ENCODE measurements at places on chromosomes 16 and 17.

DNA sequence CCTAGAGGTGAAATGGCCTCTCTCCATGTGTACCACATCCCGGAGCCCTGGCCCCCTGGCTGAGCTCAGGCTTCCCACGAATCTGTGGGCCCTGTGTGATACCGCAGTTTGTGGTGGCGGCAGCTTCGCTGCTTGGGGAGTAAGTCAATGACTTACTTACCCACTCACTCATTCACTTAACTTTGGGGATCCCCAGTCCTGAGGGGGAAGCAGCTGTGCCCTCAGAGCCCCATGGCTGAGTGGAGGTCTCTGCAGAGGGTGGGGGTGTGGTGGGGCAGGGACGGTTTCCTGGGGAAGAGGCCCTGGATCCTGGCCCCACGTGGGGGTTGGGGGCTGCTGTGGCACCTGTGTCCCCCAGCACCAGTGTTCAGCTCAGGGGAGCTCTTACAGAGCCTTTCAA lies 13.2 kb downstream of the KCNJ12 start:
- DNase-seq: no peak

DNA sequence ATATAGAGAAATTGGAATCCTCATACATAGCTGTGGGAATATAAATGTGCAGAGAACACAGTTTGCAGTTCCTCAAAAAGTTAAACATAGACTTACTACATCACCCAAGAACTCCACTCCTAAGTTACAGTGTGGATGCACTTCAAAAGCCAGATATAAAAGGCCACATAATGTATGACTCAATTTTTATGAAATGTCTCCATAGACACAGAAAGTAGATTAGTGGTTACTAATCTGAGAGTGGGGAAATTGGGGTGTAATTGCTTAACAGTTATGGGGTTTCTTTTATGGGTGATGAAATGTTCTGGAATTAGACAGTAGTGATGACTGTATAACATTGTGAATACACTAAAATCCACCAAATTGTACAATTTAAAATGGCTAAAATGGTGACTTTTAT lies 60.9 kb downstream of the CACNG1 start:
- DNase-seq: no peak

- DNase-seq: no peak
Measured at GRCh38 chr17:82065193-82065637, 389 bp downstream of the DUS1L start.

DNA sequence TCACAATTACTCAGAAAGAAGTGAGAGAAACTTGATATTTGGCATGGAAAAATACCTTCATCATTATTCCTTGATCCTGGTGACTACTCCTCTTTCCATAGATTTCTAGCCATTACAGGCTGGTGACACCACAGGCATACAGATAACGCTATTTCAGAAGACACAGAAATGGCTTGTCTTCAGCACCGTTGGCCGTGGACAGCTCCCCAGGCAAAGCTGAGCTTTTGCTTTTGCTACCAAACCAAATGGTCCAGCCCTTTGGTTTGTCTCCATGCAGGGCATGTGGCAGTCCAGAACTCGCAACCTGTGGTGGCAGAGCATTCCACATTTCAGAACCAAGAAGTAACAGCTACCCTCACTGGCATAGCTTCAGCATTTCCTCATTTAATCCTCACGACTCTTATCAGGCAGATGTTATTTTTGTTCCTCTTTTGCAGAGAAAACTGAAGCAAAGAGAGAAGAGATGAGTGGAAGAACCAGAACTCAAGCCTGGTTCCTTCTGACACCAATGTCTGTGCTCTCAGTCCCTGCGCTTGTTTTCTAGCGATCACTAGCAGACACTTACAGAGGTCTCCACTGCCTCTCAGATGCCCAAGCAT lies 55.5 kb downstream of the HS3ST4 start:
- no peak for DNase-seq

- DNase-seq: no peak
Measured at GRCh38 chr17:5044630-5045029, 9.4 kb upstream of the SLC52A1 start.

DNA sequence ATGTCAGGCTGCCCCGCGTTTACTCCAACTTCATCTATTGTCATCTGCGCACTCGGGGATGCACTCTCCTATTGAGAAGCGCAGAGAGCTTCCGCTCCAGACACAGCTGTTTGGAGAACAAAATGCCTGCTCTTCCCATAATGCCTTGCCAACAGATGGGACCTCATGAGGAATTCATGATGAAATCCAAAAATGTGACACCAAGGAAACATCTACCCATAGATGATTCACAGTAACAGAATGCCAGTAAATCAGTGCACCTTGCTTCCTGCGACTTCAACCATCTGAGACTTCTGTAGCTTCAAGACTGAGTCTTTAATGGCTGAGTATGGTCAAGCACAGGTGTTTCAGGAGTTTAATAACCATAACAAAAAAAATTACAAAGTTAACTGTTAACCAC lies 1144.9 kb upstream of the GOT2 start:
- DNase-seq: no peak

GRCh38 chr17:8846768-8847211 lies 20.7 kb downstream of the PIK3R6 start:
- no peak for DNase-seq

- DNase-seq: no peak
Measured at GRCh38 chr16:57146040-57146647, 39.7 kb downstream of the PSME3IP1 start.

- DNase-seq: no peak
Measured at GRCh38 chr16:4011940-4012629, 104.2 kb downstream of the ADCY9 start.

DNA sequence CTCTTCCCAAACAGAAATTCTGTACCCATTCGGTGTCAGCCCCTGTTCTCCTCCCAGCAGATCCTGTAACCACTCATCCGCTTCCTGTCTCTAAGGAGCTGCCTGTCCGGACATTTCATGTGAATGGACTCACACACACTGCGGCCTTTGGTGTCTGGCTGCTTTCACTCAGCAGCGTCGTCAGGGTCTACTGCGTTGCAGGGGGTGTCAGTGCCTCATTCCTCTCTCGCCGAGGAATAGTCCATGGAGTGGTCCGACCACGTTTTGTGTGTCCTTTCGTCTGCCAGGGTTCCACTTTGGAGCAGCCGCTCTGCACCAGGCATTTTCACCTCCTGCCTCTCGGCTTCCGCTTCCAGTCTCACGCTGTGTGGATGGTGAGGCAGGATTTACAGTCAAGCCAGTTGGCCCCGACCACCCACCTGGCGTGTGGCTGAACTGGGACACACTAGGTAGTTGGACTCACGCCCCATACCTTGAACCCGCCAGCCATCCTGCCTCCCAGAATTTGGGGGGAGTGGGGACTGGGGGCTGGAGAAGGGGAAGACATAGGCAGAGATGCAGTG lies 188.2 kb upstream of the CIBAR2 start:
- DNase-seq: no peak

- DNase-seq: no peak
Measured at GRCh38 chr17:61980535-61980934, 52.8 kb upstream of the INTS2 start.

DNA sequence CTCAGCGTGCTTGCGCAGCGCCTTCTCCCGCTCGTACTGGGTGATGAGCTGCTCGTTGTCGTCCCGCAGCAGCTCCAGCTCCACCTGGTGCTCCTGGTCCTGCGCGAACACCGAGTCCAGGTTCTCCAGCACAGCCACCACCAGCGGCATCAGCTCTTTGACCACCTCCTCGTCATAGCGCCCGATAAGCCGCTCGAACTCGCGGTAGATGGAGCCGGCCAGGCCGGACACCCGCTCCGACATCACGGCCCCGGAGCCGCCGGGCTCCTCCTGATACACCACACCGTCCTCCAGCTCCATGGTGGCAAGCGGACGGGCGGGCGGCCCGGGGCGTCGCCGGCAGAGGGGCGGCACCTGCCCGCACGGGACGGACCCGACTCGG lies 320 bp downstream of the SPAG9 start:
- DNase-seq: peak; percentile 52

DNA sequence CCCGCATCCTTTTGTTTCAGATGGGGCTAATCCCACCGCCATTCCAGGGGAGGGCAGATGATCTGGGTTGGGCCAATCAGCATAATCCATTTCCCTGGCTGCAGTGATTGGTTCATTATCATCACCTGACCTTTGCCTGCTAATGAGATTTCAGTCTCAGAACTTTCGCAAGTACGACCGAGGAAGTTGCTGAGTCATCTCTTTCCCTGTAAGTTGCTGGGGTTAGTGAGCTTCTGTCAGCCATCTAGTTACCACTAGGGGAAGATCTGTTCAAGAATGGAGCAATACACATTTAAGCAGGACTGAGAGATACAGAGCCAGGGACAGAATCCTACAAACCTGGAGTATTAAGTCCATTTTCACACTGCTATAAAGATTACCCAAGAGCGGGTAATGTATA lies 65.3 kb upstream of the NUDT7 start:
- DNase-seq: no peak

DNA sequence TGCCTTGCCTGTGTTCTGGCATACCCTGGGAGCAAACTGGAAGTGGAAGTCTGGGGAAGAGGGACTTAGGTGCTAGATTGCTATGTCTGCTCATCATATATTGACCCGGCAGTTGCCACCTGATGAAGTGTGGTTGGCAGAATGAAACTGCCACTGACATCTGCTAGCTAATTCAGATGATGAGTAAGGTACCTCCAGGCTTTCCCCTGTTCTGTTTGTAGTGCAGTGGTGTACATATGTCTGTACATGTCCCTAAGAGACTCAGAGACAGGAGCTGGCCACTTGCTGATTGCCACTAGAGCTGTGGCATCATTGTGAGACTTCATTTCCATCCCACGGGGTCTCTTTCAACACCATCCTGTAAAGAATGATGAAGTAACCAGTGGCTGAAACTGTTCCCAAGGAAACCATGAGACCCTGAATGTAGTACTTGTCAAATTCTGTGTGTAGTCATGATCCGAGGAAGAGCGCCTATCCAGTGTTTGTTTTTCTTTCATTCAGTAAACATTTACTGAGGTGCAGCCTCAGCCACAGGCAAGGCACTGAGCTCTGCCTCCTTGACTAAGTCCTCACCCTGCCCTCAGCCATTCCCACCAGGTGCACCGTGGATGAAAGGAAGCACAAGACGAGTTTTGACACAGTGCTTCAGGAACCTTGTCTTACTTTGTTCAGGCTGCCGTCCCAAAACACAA lies 13.2 kb downstream of the CLUAP1 start:
- DNase-seq: no peak

DNA sequence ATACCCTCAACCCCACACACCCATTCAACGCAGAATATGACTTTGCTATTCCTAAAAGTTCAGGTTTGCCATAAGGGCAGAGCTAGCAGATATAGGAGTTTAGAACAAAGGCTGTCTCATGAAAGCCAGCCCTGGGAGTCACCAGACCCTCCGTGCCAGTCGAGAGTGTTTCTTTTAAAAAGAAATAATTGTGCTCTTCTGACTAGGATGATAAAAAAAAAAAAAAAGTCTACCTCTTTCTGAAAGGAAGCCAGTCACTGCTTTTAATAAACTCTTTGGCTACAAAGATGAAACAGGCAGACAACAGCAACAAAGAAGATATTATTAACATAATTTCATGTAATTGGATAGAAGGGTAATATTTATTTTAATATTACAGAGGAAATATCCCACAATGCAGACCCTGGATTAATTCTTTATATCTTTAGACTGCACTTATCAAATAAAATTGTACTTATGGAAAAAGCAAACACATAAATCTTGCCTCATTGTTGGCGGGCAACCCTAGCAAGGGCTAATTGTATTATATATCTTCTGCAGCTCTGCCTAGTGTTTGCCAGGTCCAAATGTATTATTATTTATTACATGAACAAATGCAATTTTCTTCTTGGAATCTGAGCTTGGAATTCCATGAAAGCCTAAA lies 277.5 kb upstream of the DYNLRB2 start:
- no peak for DNase-seq

DNA sequence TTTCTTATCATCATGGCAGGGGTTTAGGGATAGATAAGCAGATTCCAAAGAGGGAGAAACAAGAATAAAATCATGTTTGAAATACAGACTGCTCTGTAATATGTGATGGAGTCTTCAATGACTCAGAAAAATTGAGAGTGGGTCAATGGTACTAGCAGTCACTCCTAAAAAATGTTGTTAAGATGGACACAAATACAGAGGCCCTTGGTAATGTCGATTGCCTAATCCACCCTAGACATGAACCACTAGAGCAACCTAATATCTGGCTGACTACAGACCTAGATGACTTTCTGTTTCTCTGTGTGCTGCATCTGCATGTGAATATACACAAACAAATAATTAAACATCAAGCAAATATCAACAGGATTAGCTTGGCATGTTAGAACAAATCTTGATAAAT lies 135.8 kb downstream of the CDH8 start:
- no peak for DNase-seq

DNA sequence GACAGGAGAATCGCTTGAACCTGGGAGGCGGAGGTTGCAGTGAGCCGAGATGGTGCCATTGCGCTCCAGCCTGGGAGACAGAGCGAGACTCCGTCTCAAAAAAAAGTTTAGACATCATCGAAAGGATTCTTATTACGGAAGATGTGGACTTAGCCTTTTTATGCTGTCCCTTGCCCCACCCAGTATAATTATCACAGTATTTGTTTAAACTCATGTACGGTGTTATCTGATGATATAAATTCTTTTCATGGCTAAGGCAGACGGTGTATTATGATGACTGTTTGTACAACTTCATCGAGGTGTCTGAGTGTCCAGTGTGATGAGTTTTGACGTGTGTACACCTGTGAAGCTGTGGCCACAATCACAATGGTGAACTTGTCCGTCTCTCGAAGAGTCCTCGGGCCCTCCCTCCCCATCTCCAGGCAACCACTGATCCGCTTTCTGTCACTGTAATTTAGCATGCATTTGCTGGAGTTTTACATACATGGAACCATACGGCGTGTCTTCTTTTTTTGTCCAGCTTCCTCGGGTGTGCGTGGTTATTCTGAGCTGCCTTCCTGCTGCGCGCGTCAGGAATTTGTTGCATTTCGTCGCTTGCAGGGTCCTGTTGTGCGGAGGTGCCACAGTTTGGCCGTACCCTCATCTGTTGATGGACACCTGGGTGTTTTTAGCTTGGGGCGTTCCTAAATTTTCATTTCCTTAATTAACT lies 26.2 kb downstream of the BAIAP2 start:
- DNase-seq: no peak

GRCh38 chr16:82655072-82655714 lies 28.4 kb downstream of the CDH13 start:
- no peak for DNase-seq

GRCh38 chr17:37744633-37744927 lies 279 bp downstream of the HNF1B start:
- no peak for DNase-seq

DNA sequence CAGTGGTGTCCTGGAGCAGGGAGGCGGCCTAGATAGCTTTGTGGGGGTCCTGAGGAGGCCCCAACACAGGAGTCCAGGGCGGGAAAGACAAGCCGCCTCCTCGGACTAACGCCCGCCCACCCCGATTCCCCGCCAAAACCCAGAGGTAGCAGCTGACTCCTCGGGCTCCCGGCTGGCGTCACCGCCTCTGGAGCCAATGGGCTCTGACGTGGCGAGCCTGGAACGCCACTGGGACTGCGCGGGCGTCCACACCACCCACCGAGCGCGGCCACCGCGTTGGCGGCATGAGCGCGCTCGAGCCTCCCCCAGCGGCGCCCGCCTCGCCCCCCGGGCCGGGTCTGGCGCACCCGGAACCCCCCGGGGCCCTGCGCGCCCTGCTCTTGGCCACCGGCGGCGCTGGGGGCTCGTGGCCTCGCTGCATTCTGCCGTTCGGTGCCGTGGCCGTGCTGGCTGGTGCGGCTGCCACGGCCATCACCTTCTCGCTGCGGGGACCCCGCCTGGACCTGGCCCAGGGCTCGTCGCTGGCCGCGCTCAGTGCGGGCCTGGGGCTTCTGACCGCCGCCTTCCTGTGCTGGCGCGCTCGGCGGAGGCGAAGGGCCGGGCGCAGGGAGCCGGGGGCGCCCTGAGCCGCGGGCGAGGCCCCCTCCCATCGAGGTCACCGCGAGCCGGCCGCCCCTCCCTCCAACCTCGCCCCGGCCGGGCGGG lies 3.4 kb upstream of the NTN3 start:
- no peak for DNase-seq

GRCh38 chr16:30651124-30652004 lies 604 bp downstream of the PRR14 start:
- peak; percentile 94 for DNase-seq

Measured in GM12892 (cell line).